ENCODE measurements at places on chromosomes 2 and 18.

DNA sequence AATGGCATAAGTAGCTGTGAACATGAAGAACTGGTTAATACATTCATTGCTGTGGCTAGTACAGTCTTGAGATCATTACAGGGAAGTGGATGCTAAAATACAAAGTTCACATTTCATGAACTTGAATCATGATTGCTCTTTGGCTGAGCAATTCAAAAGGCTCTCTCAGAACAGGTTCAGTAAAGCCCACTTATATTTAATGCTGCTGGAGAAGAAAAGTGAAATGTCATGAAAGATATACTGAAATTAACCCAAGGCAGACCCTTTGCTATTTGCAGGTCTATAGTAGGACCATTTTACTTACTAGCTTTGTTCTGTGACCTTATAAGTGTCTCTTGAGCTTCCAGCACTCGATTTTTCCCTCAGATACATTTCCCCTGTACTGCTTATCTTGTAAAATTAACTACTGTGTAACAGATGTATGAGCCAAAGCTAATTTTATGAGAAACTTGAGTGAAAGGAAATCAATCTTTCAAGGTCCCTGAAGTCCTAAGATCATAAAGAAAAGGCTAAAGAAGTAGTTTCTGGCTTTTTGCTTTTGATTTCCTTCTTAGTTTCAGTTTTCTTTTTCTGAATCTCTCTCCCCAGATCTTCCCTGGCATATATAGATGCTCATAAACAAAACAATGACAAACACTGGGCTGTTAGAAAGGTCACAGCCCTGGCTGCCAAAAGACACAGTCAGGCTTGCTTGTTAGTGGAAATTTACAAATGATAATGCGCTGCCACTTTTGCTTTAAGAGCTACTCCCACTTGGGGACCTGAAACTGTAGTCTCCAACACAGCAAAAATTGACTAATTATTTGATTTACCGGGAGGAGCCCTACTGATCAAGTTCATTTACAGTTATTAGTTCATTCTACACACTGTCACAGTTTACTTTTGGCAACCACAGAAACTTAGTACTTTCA, 132.7 kb upstream of the XPO1 start:
- no peak for DNase-seq

GRCh38 chr18:13218368-13218991, at the start of gene LDLRAD4:
Gene LDLRAD4 (plus strand): TSS chr18:13218760.
- DNase-seq: no peak

GRCh38 chr2:69716555-69717120, 25.3 kb upstream of the ANXA4 start:
- no peak for DNase-seq

DNA sequence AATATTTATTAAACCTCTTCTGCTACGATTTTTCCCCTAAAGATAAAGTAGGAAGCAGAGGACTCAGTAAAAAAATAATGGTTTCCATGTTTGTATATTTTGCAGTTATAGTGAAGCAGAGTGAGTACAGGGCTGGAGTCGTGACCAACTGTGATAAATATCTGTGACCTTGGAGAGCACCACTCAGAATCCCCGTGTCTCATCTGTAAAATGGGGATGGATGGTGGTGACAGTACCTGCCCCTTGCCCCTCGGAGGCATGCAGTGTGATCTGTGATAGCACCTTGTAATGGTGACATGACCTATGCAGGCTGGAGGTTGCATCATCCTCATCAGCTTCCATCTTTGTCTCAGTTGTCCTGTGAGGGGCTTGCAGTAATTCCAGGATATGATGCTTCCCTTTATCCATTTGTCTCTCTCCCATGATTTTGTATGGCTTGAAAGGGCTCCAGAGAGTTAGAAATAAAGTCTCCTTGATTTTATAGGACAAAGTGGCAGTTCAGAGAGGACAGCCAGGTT, 5.5 kb downstream of the TTL start:
- no peak for DNase-seq

DNA sequence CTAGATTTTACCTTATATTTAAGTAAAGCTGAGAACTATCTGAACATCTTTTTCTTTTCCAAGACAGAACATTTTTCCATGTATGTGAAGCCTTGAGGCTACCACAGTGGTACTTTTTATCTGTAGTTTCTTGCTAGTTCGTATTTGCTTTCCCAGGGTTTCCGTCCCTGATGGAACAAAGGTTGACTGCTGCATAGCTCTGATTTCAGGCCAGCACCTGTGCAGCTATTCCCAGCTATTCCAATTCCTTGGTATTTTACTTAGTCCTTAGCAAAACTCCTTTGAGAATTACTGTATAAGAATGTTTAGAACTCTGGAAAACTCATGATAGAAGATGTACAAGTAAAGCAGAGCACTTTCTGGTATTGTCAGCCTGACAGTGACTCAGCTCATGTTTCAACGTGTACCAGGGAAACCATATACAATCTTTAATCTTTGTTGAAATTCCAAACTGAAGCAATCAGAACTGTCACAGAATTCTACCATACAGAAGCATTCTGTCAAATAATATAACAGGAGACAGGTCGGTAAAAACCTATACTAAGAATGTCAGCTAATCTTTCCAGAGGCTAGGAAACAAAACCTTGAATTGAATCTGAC, 162.2 kb downstream of the PKP4 start:
- DNase-seq: no peak

DNA sequence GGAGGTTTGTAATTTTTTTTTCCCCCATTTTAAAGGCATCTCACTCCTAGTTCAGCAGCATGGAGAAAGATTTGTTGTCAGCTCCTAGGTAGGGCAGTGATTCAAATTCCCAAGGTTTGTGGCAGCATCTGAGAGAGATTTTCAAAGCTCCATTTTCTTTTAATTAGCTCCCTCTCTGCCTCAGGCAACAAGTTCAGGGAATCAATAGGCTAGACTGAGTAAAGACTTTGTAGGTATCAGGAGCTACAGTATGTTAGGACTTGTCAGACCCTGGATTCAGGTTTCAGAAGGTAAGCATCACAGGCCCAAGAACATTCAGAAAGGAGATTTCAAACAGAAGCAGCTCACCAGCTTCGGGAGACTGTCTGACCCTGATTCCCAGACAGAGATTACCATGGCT, 273.3 kb upstream of the ERBB4 start:
- DNase-seq: no peak

DNA sequence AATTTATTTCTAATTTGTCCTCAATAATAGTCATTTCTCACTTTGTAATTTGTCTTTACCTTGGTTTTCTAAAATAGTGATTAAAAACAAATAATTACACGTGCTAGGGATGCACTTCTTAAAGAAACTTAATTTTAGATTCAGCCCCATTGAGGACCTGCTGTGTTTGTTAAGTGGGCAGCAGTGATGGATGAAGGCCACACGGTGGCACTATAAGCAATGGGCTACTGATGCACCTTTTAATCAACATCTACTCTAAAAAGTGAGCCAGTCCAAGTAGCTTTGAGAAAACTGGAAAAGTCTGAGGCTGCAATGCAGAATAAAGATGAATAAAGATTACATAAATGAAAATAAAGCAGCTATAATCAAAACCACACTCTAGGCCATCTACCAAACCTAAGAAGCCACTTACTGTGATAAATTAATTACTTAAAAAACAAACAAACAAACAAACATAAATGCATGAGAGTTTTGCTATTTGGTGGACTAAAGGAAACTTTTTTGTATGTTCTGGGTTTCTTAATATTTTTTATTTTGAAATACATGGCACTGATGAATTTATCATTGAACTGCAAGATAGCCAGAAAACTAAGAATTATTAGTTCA, 89.3 kb downstream of the PDE11A start:
- DNase-seq: no peak

- no peak for DNase-seq
Measured at GRCh38 chr18:79698668-79699335, 19.2 kb downstream of the CTDP1 start.

DNA sequence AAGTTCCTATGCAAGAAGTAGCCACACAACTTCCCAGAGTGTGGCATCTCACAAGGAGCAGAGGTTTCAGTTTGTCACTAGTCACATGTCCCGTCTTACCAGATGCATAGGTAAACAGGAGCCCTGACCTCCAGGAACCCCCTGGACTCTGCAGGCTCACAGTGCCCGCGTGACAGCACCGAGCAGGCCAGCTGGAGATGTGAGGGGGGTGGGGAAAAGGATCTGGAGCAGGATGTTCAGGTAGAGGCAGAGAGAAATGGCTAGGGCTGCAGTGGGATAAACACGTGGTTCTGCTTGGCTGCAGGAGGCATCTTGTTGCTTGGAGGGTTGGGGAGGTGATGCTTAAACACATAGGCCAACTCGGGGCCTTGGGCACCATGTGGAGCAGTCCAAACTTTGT, 54.2 kb downstream of the IMPA2 start:
- no peak for DNase-seq

- no peak for DNase-seq
Measured at GRCh38 chr2:9675415-9676351, 44.9 kb upstream of the YWHAQ start.

DNA sequence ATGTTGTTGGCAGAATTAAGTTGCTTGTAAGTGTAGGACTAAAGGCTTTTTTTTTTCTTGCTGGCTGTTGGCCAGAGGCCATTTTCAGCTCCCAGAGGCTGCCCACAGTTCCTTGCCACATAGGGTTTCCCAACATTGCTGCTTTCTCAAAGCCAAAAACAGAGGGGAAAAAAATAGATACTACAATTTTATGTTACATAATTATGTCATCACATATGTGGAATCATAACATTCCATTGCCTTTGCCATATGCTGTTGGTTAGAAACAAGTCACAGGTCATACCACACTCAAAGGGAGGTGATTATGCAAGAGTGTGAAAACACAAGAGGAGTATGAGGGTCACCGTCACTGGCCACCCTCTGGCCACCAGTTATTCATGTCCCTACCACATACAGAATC, 154.5 kb downstream of the RTN4 start:
- DNase-seq: no peak

- no peak for DNase-seq
Measured at GRCh38 chr2:42935692-42936671, 143.6 kb upstream of the HAAO start.

DNA sequence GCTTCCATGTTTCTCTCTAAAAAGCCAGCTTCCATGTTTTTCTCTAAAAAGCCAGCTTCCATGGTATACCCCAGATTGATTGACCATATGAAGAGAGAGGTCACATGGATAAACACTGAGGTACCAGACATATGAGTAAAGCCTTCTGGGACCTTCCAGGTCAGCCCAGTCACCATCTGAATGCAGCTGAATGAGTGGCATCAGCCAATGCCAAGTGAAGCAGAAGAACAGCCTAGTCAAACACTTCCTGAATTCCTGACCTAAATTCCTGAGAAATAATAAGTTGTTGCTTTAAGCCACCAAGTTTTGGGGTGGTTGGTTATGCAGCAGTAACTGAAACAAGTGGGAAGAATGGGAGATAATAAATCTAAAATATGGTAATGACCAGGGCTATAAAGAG, 5.7 kb upstream of the ALS2 start:
- DNase-seq: no peak

GRCh38 chr18:8386669-8387380, 222.4 kb upstream of the RAB12 start:
- DNase-seq: no peak

GRCh38 chr18:32333781-32334180, 136.9 kb downstream of the GAREM1 start:
- DNase-seq: no peak

DNA sequence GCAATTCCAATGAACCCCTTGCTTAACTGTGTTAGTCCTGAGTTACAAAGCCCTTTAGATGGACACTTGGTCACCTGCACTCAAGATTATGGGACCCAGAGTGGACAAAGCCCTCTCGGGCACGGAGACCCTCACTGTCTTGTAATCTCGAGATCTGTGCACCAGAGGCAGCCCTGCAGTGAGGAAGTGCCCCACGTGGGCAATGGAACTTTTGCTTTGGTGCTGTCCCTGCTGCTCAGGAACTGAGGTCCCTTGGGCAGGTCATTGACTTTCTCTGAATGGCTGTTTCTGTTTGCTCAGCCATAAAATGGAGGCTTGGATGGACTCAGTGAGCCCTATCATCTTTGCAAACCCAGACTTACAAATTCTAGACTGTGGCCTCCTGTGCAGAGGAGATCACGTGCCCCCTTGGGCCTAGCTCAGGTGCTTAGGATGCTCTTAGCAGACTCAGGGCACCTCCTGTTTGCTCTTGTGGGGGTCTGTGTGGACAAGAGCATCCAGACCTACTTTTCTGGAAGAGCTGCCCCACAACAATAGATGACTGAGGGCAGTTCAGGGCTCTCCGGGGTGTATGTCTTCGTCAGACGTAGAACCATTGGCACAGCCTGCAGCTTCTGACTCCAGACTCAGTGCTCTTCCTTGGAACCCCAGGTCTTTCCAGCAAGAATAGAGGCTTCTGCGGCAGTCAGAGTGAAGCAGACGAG, 94.5 kb upstream of the HS6ST1 start:
- DNase-seq: no peak

- DNase-seq: no peak
Measured at GRCh38 chr2:199994371-199994770, 39.0 kb downstream of the MAIP1 start.

DNA sequence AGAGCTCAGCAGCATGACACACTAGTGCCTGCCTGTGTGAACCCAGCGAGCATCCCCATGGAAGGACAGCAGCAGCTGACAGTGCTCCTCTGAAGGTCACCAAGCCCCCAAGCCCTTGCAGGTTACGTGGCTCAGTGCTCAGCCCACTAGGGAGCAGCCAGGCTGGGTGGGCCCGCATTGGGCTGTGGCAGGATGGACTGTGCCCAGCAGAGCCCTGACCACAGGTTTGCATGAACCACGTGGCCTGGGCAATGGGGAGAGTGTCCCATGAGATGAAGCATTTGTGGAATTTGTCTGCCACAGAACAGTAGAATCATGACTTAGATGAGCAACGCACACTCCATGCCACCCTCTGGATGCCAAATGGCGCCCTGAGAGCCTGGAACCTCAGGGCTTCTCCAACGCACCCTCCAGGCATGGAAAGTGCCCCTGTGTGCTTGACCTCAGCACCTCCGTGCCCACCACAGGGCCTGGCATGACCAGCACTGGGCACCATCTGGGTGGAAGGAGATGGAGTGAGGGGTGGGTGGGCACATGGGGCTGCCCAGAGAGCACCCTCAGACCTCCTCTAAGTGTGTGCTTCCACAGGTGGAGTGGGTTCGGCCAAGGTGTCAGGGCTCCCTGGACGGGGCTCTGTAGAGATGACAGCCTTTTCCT, 216.1 kb upstream of the RAB6C start:
- DNase-seq: no peak

DNA sequence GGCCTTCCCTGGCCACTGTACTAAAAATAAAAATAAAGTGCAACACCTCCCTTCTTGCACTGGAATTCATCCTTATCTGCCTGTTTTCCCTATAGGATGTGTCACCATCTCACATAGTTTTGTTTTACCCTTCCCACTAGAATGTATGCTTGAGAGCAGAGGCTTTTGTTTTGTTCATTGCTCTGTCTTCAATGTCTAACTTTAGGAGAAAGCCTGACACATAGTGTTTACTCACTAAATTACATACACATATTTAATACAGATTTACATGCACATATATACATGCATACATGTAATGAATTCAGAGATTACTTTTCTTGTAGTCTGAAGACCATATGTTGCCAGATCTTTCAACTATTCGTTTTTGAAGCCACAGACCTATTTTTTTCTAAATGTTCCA, 23.0 kb downstream of the CD302 start:
- DNase-seq: no peak

DNA sequence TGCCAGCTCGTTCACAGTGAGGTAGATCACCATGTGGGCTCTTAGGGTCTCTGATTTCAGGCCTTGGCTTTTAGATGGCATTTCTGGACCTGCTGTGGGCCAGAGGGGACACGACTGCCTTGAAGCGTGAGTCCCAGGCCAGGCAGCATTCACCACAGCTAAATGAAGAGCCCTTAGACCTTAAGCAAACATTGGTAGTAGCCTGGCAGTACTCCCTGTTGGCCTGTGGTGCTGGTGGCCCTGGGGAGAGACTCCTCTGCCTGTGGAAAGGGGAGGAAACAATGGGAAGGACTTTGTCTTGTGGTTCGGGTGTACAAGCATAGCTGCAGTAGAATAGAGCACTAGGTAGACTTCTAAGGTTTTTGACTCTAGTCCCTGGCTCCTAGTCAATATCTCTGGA, 456.0 kb upstream of the DCC start:
- DNase-seq: no peak
